ENCODE measurements at places on chromosomes 2 and 18.
A peak's percentile ranks its signal among the peaks of the same experiment; 100 is the strongest.

- peak; percentile 59 for DNase-seq
These were observed 87.5 kb upstream of the ST3GAL5 start for GRCh38 chr2:85976106-85976920.

DNA sequence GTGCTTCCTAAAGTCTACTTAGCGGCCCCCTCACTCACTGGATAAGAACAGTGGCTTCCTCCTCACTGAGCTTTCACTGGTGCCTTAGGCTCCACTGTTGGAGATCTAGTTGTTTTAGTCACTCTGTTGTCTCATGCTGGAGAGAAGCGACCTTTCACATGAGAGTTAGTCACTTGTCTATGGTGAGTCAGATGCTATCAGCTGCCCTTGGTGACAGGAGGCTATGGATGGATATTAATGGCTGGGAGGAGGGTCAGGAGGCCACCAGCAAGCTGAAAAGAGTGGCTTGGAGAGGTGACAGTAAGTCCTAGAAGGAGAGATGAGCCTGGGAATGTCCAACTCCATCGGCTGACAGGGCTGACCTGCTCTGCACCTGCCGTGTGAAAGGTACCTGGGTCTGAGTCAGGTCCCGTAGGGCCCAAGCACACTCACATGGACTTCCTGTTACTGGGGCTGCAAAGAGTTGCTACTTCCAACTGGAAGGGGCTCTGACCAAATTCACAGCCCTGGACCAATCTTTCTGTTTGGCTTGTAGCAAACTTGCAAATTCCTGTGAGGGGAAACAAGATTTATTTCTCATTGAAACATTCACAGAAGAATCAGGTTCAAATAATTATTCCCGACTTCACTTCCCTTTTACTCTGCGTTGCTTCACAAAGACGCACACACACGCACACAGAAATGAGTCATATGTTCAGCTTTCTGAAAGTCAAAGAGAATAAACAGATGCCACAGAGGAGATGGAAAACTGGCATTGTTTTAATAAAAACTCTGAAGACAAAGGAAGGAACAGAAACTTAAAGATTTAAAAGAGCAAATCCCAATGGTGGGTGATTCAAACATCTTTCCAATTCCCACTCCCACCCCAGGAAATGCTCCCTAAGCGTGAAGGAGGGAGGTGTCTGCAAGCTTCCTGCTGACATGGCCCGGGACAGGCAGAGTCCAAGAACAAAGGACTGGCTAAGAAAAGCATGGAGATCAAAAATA is 203.5 kb upstream of the TWIST2 start:
- no peak for DNase-seq

- DNase-seq, result no peak
These were observed 8.7 kb upstream of the MTERF4 start for GRCh38 chr2:241110607-241111439.

- DNase-seq, result no peak
These were observed 100.0 kb upstream of the HDAC4 start for GRCh38 chr2:239500574-239501550.

- no peak for DNase-seq
These were observed 18.4 kb downstream of the NCOA1 start for GRCh38 chr2:24509425-24509824.

DNA sequence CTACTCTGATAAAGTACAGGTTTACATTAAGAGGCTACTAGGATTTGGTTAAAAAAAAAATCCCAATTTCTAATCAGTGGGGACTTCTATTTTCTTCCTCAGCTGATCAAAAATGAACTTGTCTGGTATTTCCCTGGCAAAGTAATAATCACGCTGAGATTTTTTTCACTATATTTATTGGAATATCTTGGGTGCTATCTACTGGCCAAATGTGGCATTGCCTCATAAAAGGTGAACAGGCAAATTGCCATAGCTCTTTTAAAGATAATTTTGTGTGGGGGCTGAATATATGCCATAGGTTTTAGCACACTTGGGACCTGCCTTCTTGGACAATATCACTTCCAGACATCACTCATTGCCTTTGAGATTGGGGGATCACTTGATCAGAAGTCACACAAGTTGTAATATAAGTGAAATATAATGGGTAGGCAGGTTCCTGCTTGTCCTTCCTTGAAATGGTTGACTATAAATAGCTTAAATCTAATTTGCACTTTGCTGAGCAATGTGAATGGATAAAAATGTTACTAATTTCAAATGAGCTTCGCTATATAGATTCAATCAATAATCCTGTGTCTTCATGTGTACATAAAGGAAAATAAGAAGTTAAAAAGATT is 7.0 kb upstream of the NXPH2 start:
- DNase-seq, result no peak

GRCh38 chr2:39203382-39203781 is 40.4 kb downstream of the CDKL4 start:
- DNase-seq, result no peak

- DNase-seq, result no peak
These were observed 67.6 kb upstream of the ZFP36L2 start for GRCh38 chr2:43293744-43294695.

DNA sequence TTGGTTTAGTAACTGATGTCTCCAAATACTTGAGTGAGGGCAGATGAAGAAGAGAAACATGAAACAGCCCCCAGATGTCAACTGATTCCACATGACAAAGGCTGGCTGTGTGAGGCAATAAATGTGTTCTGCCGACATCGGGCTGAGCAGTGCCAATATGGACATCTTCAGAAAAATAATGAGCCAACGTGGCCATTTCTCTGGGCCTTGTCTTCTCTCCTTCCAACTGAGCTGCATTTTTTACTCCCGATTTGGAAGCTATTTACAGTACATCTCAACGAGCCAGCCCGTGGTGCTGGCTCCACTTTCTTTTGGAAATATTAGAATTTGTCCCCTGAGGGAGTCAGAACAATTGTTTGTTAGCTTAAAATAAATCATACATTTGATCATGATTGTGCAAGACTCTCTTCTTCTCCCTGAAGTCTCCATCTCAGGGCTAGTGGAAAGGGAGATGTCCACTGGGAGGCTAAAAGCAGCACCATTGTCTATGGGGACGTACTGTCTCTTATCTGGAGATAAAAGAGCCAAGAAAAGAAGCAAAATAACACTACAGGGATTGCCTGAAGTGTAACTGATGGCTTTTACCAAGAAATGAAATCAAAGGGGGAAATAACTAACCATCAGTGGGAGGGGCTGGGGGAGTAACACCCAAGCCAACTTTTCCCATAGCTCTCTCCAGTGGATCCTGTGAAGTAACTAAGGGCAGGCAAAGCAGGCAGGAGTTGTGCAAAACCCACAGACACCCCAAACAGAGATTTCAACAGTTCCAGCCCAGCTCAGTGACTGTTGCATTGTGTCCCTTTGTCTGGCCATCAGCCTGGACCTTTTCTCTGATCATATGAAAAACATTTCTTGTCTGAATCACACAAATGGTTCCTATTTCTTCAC is 114.8 kb downstream of the RDH14 start:
- DNase-seq, result no peak

DNA sequence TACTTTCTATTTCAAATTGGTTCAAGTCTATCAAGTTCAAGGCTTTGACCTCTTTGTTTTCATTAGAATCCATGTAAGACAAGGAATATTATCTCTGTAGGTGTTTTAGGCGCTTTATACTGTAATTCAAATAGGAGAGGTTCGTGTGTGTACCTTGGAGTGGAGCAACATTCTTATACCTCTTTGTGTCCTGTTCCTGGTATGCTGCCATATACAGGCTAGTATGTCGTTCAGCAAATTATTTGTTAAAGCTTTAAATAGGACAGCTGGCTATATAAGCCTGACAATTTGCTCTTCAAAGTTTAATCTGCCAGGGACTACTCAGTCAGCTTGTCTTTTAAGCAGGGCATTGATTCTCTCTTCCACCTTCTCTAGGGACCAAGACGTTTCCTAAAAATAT is 31.1 kb upstream of the SPAG16 start:
- DNase-seq, result no peak

- no peak for DNase-seq
These were observed 271.8 kb upstream of the HS6ST1 start for GRCh38 chr2:128590309-128591021.

DNA sequence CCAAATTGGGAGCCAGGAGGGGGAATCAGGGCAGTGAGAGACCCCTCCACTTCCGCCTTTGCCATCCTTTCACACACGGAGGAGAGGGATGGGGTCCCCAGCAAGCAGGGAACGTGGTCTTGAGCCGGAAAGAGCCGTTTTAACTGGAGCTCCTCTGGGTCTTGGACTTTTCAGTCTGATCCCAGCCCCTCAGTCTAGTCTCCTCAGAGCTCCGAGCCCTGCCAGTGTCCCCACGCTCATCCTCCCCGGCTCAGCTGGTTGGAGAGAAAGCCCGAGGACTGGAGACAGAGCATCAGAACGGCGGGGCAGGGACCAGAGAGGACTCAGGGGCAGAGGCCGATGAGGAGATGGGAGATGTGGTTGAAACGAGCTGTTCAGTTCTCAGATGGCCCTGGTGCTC is 26.1 kb upstream of the OTOF start:
- no peak for DNase-seq

DNA sequence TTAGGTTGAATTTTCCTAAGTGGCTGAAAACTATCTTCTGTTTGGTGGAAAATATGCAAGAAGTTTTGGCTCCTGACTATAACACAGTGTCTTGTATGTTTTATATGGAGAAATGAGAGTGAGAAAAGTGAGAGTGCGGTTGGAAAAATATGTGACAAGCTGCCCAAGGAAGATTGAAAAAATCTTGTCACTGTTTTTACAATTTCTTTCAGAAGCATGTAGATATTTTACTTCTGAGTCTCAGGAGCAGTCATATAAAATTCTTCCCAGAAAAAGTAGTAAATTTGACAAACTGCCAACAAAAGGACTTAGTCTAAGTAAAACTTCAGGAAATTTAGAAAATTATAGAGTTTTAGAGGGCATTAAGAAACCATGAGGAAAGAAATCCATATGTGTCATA is 19.4 kb upstream of the RMND5A start:
- DNase-seq, result no peak

GRCh38 chr18:36476433-36476832 is 178.9 kb downstream of the FHOD3 start:
- DNase-seq, result no peak

- DNase-seq, result no peak
These were observed 447 bp downstream of the RETSAT start for GRCh38 chr2:85353876-85354285.

DNA sequence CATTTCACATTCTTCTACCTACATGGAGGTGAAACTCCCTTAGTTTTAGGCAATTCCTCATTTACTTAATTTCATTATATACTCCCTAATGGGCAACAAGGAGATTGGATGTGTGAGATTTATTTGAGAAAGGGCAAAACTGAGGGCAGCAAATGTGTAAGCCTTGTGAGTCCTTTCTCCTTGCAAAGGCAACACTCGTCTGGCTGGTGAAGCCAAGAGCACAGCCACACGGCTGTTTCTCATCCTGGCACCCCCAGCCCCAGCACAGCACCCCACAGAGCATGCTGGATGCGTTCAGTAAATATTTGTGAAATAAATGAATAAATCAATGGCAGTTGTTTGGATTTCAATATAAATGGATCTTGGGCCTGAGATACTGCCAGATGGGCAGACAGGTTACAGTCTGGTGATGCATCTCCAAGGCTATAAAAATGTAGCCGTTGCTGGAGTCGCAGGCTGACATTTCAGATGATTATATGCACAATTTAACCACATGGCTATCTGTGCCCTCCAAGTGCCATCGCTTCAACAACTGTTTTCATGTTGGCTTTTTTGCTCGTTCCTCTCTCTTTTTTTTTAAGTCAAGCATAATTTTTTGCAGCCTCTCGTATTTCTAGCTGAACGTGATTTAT is 154.1 kb upstream of the REV1 start:
- DNase-seq, result no peak

GRCh38 chr2:226892729-226893128 is 56.9 kb downstream of the RHBDD1 start:
- no peak for DNase-seq

GRCh38 chr2:38185012-38185491 is 109.1 kb upstream of the CYP1B1 start:
- no peak for DNase-seq

GRCh38 chr2:44850016-44850415 is 91.5 kb upstream of the SIX3 start:
- no peak for DNase-seq

GRCh38 chr2:202072226-202072625 is 829 bp upstream of the KIAA2012 start:
- DNase-seq, result no peak

GRCh38 chr2:23803264-23803964 is 123.5 kb downstream of the ATAD2B start:
- DNase-seq, result no peak

GRCh38 chr18:3368193-3368592 is 81.8 kb upstream of the TGIF1 start:
- no peak for DNase-seq

DNA sequence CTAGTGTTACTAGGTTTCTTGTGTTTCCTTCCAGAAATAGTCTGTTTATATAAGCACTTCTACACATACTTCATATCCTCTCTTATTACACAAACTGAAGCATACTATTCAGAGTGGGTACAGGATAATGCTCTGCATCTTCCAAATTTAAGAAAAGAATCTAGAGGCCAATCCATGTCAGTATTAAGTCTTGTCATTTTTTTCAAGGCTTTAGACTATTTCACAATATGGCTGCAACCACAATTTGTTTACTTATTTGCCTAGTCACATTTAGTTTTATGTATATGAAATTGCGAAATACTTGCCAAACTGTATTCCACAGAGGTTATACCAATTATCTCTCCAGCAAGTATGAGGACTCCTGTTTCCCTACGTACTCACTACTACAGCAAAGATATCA is 27.9 kb downstream of the IWS1 start:
- no peak for DNase-seq

- no peak for DNase-seq
These were observed 210.3 kb upstream of the RBMS1 start for GRCh38 chr2:160703648-160704585.

DNA sequence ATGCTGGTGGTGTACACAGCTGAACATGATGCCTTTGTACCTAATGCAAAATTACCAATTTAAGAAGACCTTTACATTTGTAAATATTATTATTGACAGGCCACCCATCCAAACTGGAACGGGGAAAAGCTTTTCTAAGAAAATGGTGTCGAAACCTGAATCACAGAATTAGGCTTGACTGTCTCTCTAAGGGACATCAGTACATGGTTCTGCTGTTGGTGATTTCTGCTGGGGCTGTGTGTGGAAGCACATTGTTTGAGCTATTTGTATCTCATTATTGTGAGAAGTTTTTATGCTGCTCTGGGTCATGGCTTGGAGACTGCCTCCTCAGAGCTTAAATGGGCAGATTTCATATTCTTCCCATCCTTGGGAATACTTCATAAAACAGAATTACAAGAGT is 420.9 kb upstream of the POU3F3 start:
- DNase-seq, result no peak

All from ascending aorta (tissue), 2 donors.